Spinal cord (tissue), 10 donors: ENCODE measurements at places on chromosomes 5 and 9.

DNA sequence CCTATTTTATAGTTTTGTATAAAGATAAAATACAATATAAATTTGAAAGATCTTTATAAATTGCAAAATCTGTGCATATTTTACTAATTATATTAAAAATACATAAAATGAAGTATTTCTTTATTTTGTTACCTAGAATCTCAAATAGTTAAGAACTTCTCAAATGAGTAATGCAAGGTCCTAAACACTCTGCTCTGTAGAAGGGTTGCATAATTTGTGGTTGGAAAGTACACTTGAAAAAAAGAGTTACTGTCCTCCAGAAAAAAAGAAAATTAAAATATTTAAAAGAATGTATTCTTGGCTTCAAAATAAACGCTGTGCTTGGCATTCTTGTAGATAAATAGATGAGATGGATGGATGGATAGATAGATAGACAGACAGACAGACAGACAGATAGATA lies 428.8 kb upstream of the CDH6 start:
- no peaks in the 10 kb centered on the region for H3K36me3 ChIP-seq
- no peak overlapping the region for H3K27ac ChIP-seq
- DNase-seq, result no peak
- no peaks in the 10 kb centered on the region for H3K27me3 ChIP-seq
- H3K4me1 ChIP-seq, result no peaks in the 10 kb centered on the region

DNA sequence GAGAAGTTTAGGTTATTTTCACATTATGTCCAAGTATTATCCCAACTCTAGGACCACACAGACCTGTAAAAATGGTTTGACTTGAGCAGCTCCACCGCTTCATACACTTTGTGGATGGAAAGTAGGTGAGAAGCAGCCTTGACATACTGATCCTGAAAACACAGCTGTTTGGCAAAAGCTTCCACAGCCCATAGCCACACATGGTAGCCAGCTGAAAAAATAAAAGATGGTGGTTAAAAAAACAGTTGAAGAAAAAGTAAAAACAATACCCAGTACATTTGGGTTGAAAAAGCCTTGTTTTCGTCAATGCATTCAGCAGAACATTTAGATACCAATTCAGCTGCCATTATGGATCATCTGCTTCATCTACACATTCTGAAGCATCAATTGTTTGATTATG lies 36.7 kb downstream of the GEMIN5 start:
- no peaks in the 10 kb centered on the region for H3K27me3 ChIP-seq
- H3K4me1 ChIP-seq, result no peaks in the 10 kb centered on the region
- DNase-seq, result peak; percentile 54
- peaks cover 46% of the 10 kb centered on the region for H3K36me3 ChIP-seq
- no peak overlapping the region for H3K27ac ChIP-seq

DNA sequence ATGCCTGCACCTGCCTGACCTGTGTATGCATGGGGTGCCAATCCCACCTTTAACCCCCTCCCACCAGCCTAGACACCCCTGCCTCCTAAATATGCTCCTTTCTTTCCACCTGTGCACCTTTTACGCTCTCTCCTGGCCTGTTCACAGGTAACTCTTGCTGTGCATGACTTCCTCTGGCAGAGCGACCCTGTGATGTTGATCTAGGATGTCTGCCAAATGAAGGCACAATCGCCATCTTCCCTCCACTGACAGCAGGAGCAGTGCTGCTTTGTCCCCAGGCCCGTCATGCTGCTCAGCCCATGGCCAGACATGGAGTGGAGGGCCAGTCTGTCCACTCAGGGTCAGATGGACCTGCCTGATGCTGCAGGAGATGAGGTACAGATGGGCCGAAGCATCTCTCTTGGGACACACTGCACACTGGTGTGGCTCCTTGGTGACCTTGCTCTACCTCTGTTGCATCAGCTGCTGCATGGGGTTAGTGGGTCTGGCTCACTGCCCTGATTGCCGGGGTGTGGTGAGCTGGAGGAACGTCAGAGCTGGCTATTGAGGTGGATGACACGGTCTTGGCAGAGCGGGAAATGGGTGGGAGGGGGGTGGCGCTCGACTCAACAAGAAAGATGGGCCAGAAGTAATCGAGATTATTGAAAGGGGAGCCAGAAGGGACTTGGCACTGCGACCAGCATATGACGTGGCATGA lies 101.7 kb upstream of the PITX1 start:
- H3K27ac ChIP-seq, result no peak overlapping the region
- no peaks in the 10 kb centered on the region for H3K36me3 ChIP-seq
- H3K4me1 ChIP-seq, result peaks cover 6% of the 10 kb centered on the region

DNA sequence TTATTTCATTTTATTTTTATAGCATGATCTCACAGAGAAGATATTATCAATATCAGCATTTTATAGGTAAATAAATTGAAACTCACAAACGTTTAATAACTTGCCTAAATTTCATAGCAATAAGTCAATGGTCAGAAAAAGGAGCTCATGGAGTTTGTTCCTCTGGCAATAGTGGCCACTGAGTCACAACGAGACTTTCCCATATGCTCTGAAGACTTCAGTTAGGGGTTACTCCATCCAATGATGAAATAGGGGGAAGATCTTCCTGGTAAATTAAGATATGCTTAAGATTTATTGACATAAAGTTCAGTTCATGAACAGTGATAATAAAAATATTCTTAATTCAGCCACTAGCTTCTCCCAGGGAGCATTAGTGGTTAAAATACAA lies 43.5 kb upstream of the HTR4 start:
- DNase-seq, result no peak
- no peak overlapping the region for H3K4me3 ChIP-seq
- no peaks in the 10 kb centered on the region for H3K36me3 ChIP-seq
- no peaks in the 10 kb centered on the region for H3K27me3 ChIP-seq
